ENCODE measurements at places on chromosomes 5 and 9.

DNA sequence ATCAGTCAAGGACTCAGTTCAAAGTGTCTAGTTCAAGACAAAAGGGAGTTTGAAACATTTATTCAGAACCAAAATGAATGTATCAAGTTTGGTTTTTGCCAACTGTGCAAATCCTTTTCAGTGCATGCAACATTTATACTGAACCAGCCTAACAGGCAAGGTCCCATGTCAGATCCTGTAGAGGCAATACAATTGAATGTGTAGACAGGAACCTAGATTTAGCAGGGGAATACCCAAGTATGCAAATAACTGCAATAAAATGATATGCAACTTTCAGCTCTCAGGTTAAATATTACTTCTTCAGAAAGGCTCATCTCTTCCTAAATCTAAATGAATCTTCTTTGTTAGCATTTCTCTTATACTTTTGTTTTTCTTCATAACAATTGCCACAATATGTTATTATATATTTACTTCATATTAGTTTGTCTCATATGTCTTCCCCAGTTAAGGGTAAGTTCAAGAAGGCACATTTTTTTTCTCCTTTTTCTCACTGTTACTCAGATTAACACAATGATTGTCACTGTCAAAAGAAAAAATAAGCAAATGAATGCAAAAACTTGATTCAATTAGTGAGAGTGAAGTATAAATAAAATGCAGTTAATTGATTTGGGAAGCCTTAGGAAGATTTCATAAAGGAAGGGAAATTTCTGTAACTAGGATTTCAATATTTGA, 163.9 kb upstream of the RASA1 start:
- no peak for DNase-seq

- no peak for DNase-seq
These were observed 12.3 kb downstream of the GPBP1 start for GRCh38 chr5:57186194-57186593.

DNA sequence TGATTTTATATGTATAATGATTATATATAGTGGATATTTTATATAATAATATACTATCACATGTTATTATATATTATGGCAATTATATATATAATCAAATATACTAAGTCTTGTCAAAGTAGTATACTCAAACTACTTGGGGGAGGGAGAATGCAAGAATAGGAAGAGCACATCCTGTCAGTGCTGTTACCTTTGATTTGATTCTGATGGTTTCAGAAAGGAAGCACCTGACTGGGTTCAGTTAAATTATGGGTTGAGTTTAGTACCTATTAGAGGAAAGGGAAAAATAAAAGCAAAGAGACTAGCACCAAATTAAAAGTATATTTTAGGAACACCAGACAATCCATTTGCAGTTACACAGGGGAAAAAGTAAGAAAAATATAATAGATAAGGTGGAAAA, 107.6 kb downstream of the GRIA1 start:
- DNase-seq: no peak

DNA sequence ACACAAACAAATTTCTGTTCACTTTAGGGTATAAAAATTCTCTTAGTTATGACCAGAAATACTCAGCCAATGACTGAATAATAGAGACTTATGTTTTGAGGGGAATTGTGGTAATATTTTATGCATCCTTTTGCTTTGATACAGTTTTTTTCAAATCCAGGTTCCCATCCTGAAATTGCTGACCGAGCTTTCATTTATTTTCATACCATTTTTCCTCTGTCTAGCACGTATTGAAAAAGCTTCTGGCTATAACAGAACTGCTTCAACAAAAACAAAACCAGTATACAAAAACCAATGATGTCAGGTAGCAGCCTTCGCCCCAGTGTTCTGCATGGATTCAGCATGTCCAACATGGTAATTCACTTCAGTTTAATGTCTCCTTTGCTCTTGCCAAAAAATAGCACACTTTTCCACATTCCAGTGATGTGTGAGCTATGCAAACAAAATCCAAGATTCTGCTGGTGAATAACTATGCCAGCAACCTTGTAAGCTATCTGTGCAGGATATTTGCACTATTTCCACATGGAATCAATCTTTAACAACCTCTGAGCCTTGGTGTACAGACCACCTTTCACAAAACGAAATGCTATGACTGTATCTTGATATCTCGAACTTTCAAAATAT, 22.0 kb downstream of the CCNH start:
- no peak for DNase-seq

Measured in cortex of kidney (tissue), 1 donor.